ENCODE measurements at places on chromosomes 12 and 14.

GRCh38 chr12:1289371-1290155 is 298.5 kb downstream of the ERC1 start:
- no peak for ATAC-seq

GRCh38 chr14:89477391-89477790 is 60.4 kb upstream of the FOXN3 start:
- no peak for ATAC-seq

DNA sequence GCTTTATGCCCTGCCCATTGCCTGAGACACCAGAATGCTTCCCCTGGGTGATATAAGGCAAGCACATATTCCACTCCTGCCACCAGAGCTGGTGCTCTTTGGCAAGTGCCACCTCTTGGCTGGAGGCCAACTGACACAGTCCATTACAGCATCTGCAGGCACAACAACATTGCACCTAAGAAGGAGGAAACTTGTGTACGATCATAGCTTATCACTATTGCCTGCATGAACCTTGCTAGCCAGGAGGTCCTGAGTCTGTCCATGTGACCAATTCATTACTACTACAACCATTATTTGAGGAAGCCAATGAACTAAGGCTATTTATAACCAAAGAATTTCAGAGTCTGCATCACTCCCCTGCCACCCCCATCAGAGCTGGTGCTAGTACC is 119.8 kb upstream of the SCAF11 start:
- no peak for ATAC-seq

DNA sequence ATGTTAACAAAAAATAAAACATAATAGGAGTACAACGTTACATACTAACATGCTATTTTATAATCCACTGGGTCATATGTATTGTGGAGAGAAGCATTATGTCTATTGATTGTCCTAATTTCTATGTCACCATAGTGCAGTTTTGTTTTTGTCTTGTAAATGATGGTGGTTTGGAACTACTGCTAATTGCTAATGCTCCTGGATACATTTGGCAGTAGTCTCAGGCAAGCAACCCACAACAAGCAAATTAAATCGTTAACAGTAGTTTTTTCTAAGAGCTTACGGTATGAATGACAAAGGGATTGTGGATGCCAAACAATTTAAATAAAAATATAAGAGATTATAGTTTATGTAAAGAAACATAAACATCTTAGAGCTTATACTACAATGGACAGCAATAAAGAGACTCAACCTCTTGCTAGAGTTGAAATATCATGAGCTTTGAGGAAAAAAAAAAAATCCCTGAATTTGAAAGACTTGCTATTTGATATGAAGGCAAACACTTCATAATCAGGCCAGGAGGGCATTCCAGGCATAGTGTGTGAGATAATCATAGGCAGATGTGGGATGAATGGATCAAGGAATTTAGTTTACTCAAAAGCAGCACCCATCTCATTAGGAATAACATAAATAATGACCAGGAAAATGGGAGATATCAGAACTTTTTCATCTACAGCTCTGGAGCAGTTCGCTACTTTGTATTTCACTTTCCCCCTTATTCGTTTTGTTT is 181.3 kb downstream of the CCDC59 start:
- no peak for ATAC-seq

DNA sequence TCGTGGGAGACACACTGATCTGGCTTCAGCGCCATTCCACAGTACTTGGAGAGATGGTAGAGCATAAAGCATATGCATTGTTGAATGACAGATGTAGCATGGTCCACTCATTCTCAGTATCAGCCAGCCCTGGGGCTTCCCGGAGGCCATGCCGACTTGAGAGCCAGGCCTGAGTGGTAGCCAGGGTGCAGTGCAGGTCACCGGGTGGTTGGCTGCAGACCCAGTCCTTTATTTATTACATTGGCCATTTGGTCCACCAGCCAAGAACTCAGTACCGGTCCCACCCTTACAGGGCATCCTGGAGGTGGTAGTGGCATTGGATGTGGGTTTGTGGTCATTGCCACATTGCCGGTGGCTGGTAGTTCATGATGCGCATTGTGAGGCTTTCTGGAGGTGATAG is 121.6 kb upstream of the RTL1 start:
- ATAC-seq: no peak

DNA sequence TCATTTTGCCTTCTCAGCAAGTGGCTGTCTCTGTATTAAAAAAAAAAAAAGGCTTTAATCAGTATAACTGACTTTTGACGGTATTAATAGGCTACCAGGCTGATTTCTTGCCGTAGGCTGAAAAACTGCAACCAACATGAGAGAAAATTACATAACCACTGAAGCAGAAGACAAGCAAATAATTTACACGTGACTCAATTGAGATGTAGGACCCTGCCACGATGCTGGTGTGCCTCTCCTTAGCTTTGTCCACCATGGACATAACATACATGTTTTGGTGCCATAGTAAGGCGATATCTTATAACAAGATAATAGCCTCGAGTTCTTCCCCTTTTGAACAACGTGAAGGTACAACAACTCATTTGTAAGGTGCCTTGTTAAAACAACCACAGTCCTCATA is 88.7 kb upstream of the GRIP1 start:
- no peak for ATAC-seq

Measured in SK-N-SH treated with all-trans-retinoic acid at 6 μM for 48 hours (cell line).